ENCODE measurements at places on chromosomes 12 and 14. TPM values are rescaled to one million over a fixed set of nuclear protein-coding genes. Genes with fewer than 3 reads are reported as not detected.

Gene RIN3
- 137 TPM for total RNA-seq

Gene COL2A1
- not detected for total RNA-seq

Gene OR4Q2
- total RNA-seq, result not detected

Gene GPR84
- not detected for total RNA-seq

Gene P2RX2
- total RNA-seq, result not detected

Gene GZMH
- 0.65 TPM for total RNA-seq

Gene PRR13
- total RNA-seq, result 217 TPM

Gene HVCN1
- total RNA-seq, result 21.0 TPM

Gene ERP27
- 25.8 TPM for total RNA-seq

Gene NGB
- total RNA-seq, result not detected

Gene BEGAIN
- 1.4 TPM for total RNA-seq

Gene TC2N
- 298 TPM for total RNA-seq

Gene GNB3
- total RNA-seq, result 3.8 TPM

Gene VIPAS39
- 20.2 TPM for total RNA-seq

Gene BCL11B
- total RNA-seq, result 209 TPM

Gene NKX2-1
- not detected for total RNA-seq

Gene ADAM21
- total RNA-seq, result 0.18 TPM

Gene DCN
- total RNA-seq, result not detected

Gene OAS1
- total RNA-seq, result 3.2 TPM

Gene PCBP2
- 858 TPM for total RNA-seq

Gene CELA1
- 2.2 TPM for total RNA-seq

Gene DIO3
- not detected for total RNA-seq

Gene VRTN
- not detected for total RNA-seq

Gene LRRIQ1
- not detected for total RNA-seq

Gene OR6C2
- not detected for total RNA-seq

Gene FGD4
- total RNA-seq, result 0.47 TPM

Gene TAS2R46
- 0.71 TPM for total RNA-seq

Gene RTL1
- not detected for total RNA-seq

Gene SERPINA10
- not detected for total RNA-seq

Gene ANO2
- total RNA-seq, result not detected

Gene IFNG-AS1
- total RNA-seq, result 1.9 TPM

Gene FZD10
- total RNA-seq, result not detected

Gene LHX5
- total RNA-seq, result not detected

Gene CCDC175
- total RNA-seq, result not detected

Gene LAG3
- total RNA-seq, result 0.75 TPM

Gene LBHD2
- total RNA-seq, result not detected

Gene CLECL1
- 0.96 TPM for total RNA-seq

Gene LUM
- total RNA-seq, result not detected

Gene GNG2
- 66.7 TPM for total RNA-seq
